ENCODE measurements at places on chromosomes 1 and 21. TPM values are rescaled to one million over a fixed set of nuclear protein-coding genes. Genes with fewer than 3 reads are reported as not detected.

Gene CYP4A22
- total RNA-seq: not detected

Gene ADORA1
- total RNA-seq: 0.24 TPM

Gene ICOSLG
- 5.2 TPM for total RNA-seq

- H3K4me1 ChIP-seq: peaks cover 8% of the 10 kb centered on the region
- no peaks in the 10 kb centered on the region for H3K36me3 ChIP-seq
- no peak overlapping the region for H3K27ac ChIP-seq
- DNase-seq: no peak
Measured at GRCh38 chr1:226784081-226785049, 45.3 kb upstream of the ITPKB start.

- no peak overlapping the region for H3K27ac ChIP-seq
- no peaks in the 10 kb centered on the region for H3K36me3 ChIP-seq
- H3K4me1 ChIP-seq: no peaks in the 10 kb centered on the region
- no peaks in the 10 kb centered on the region for H3K27me3 ChIP-seq
Measured at GRCh38 chr1:171984850-171985485, 143.7 kb downstream of the DNM3 start.

- H3K27me3 ChIP-seq: no peaks in the 10 kb centered on the region
- peaks cover 3% of the 10 kb centered on the region for H3K36me3 ChIP-seq
- no peak overlapping the region for H3K27ac ChIP-seq
- no peak overlapping the region for H3K4me3 ChIP-seq
- DNase-seq: peak; percentile 84
- H3K4me1 ChIP-seq: peaks cover 25% of the 10 kb centered on the region
Measured at GRCh38 chr21:43906585-43907370, 41.8 kb downstream of the AGPAT3 start.

- no peaks in the 10 kb centered on the region for H3K27me3 ChIP-seq
- H3K4me1 ChIP-seq: peaks cover 42% of the 10 kb centered on the region
- no peak for DNase-seq
- no peak overlapping the region for H3K27ac ChIP-seq
Measured at GRCh38 chr1:57468641-57469523, 45.0 kb upstream of the DAB1 start.

DNA sequence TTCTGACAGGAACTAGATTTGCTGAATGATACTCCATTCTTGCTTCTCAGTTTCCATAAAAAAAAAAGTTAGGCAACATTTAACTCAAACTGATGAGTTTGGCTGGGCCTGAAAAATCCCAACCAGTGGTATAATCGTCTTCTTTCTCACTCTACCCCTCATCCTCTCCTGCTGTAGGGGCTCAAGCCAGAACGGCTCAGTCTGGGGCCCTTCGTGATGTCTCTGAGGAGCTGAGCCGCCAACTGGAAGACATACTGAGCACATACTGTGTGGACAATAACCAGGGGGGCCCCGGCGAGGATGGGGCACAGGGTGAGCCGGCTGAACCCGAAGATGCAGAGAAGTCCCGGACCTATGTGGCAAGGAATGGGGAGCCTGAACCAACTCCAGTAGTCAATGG is 1.6 kb downstream of the TXLNA start:
- DNase-seq: no peak
- peaks cover 27% of the 10 kb centered on the region for H3K36me3 ChIP-seq
- peaks cover 49% of the 10 kb centered on the region for H3K4me1 ChIP-seq

DNA sequence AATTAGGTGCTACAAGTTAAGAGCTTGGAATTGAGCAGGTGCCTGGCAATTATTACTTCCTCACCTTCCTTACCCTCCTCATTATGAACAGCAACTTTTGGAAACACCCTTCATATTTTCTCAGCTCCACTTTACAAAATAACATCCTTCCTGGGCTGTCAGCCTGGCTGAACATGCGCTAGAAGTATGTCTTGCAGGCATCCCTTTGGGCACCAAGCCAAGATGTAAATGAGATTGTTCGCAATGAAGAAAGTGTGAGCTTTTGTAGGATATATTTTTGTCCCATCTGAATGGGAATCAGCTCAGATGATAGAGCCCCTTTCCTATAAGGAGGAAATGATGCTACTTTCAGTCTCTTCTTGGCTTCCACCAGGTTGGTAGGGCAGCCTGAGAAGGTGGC is 245.9 kb downstream of the KAZN start:
- no peak overlapping the region for H3K4me3 ChIP-seq
- no peak for DNase-seq
- H3K4me1 ChIP-seq: peaks cover 4% of the 10 kb centered on the region
- peaks cover 5% of the 10 kb centered on the region for H3K36me3 ChIP-seq

GRCh38 chr1:182680408-182680807 is 4.0 kb downstream of the RGS8 start:
- no peak overlapping the region for H3K4me3 ChIP-seq
- H3K36me3 ChIP-seq: no peaks in the 10 kb centered on the region
- no peak for DNase-seq
- peak overlapping the region; percentile 23 for H3K27ac ChIP-seq

DNA sequence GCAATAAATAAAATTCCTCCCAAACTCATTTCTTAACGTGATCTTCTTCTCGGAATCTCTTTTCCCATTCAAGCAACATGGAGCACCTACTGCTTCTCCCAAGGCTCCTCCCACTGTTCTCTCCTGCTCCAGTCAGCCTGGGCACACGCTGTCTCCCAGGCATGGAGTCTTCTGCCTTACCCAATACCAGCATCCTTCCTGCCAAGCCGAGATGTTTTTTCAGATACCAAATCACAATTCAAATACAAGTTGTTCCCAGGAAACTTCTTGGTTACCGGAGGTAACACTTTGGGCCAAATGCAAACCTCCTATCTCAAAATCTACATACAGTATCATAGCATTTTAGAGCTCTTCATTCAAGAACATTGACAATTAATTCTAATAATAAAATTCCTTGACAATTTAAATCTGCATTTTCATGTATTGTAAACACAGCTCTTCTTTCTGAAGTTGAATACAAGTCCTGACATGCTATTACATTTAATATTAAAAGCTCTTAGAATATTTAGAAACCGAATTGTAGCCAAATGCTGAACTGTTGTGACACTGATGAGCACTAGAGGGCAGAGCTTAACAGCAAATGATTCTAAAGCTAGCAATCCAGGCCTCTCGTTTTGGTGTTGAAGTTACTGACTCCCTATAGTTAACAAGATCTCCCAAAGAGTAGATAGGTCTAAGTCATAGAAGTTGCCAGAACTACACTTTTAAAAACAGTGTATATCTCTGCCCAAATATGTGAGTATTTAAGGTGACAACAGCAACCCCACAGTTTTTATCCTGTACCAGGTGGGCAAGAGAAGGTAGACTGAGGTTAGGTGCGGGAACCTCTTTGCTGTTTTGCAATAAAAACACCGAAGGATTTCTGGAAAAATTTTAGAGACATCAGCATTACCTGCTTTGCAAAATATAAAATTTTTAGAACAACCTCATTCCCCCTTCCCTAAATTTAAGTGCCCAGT is 52.3 kb downstream of the BCAR3 start:
- peak overlapping the region; percentile 23 for H3K27ac ChIP-seq
- DNase-seq: no peak
- H3K4me3 ChIP-seq: no peak overlapping the region
- no peaks in the 10 kb centered on the region for H3K27me3 ChIP-seq

GRCh38 chr1:112309499-112309898 is 86.5 kb upstream of the CTTNBP2NL start:
- H3K36me3 ChIP-seq: peaks cover 1% of the 10 kb centered on the region
- H3K27me3 ChIP-seq: peaks cover 55% of the 10 kb centered on the region
- no peak overlapping the region for H3K4me3 ChIP-seq
- H3K27ac ChIP-seq: no peak overlapping the region
